ENCODE measurements at places on chromosomes 1 and 21.

DNA sequence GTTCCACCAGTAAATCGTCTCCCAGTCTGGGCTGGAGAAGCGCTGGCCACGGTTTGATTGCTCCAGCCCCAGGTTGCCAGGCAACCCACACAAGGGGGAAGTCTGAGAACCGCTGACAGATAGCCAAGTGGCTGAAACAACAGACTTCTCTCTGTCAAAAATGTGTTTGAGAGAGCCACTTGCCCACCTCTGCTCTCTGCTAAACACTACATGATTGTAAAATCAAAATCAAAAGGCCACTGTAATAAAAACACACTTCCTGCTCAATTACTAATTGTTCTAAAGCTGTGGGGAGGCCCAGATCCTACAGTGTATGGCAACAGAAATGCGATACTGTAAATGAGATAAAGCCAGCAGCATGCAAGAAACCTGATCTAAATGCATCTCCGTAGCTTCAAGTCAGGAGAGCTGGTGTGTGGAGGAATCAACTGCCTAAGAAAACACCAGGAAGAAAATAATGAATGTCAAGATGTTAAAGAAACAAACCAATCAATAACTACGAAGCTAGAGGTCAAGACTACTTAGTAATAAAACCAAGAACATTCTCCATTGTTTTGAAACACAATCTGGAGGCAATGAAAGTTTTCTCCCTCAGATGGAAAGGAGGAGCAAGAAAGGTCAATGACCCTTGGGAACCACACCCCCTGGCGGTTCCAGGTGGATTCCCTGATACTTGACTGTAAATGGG is 121.2 kb downstream of the SLC45A1 start:
- no peak for DNase-seq

GRCh38 chr21:44911384-44912157 is 9.1 kb downstream of the ITGB2 start:
- DNase-seq = peak; percentile 95

- no peak for DNase-seq
Observed at GRCh38 chr1:16155537-16156410, at the start of gene EPHA2. Gene EPHA2 (minus strand): TSS chr1:16156069. CDS start chr1:16155932, 137 bp downstream.

- no peak for DNase-seq
Observed at GRCh38 chr1:213333121-213333520, 282.1 kb downstream of the RPS6KC1 start.

All from hematopoietic multipotent progenitor cell treated with erythropoietin and hydrocortisone succinate and interleukin-3 and kit ligand, for 17 days (in vitro differentiated cells).